Activated gamma-delta T cell (primary cell): ENCODE measurements at places on chromosomes 16 and 17.

DNA sequence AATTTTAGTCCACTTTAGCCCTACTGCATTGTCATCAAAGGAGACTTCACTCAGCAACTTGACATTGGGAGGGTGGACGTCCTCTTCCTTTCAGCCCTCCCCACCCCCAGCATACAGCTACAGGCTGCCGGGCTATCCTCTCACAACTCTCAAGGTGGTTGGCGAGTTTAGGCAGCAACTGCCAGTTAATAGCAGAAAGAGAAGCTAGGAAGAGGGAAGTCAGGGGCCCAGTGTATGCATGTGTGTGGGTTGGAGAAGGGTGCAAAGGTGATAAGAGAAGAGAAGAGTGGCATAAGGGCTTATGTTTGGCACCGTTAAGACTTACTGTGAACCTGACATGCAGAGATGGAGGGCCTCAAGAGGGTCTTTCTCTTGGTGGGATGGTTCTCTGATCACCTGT is 31.8 kb downstream of the CCL4 start:
- no peak for DNase-seq

- DNase-seq, result no peak
Measured at GRCh38 chr17:44217738-44218343, 1.6 kb downstream of the UBTF start.

DNA sequence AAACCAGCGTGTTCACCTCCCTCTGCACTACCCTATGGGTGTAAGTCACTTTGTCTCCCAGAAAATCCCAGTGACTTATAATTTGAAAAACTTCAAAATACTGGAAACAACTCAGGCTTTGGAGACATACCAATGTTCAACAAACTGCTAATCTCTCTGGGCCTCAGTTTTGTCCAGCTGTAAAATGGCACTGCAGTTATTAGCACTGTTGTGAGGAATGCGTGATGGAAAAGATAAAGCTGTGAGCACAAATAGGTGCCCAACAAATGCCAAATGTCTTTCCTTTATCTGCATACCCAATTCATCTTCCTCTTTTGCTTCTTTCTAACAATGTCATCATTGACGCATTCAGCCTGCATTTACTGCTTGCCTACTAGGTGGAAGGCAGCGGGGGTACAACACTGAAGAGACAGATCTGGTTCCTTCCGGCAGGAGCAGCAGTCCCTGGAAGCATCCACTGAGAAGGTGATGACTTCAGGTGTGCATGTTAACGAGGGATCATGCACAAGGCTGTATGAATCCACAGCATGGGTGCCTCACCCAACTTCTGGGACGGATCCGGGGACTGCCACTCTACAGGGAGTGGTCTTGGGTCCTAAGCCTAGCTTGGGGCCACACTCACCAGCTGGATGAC is 63.4 kb downstream of the CYTH1 start:
- no peak for DNase-seq

DNA sequence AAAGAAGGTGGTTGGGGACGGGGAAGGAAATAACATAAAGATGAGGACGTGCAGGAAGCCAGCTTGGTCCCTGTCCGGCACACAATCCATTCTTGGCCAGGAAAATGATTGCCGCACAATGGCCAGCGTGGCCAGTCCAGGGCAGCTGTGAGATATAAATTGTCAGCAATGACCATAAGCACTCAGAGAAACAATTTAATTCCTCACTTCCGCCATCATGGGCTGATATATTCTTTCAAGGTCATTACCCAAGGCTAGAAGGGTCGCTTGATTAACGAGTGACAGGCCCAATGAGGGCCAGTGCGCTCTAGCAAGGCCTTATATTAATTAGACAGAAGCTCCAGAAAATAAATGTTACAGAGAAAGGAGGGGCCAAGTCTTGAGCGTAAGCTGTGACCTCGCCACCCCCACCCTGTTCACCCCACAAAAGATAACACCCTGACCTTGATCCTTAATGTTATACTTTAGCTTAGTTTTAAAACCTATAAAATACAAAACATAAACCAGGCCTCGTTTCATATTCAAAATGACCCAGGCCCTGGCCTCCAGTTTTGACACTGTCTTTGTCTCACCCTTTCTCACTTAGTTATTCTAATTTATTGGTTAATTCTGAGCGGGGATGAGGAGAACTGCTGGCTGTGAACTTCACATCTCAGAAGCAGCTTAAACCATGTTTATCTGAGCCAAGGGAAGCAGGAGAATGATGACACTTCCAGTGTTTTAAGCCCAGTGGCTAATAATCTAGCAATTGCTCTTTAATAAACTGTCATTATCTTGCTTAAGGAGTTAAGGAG is 478.3 kb upstream of the ZFHX3 start:
- DNase-seq, result no peak

DNA sequence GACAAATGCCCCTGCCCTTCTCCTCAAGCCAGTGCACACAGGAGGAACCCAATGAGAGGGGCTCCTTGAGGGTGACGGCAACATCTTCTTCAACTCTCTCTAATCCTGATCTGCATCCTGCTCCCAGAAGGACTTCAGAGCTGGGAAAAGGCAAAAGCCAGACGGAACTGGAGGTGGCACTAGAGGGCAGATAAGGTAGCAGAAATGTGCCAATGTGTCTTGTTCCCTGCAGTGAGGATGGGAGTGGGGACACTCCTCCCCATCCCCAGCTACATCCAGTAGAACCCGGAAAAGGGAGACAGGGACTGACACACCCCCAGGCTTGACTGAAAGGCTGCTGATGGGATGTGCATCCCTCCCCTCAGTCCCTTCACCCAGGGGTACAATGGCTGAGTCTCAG is 28.5 kb downstream of the SRCIN1 start:
- no peak for DNase-seq

DNA sequence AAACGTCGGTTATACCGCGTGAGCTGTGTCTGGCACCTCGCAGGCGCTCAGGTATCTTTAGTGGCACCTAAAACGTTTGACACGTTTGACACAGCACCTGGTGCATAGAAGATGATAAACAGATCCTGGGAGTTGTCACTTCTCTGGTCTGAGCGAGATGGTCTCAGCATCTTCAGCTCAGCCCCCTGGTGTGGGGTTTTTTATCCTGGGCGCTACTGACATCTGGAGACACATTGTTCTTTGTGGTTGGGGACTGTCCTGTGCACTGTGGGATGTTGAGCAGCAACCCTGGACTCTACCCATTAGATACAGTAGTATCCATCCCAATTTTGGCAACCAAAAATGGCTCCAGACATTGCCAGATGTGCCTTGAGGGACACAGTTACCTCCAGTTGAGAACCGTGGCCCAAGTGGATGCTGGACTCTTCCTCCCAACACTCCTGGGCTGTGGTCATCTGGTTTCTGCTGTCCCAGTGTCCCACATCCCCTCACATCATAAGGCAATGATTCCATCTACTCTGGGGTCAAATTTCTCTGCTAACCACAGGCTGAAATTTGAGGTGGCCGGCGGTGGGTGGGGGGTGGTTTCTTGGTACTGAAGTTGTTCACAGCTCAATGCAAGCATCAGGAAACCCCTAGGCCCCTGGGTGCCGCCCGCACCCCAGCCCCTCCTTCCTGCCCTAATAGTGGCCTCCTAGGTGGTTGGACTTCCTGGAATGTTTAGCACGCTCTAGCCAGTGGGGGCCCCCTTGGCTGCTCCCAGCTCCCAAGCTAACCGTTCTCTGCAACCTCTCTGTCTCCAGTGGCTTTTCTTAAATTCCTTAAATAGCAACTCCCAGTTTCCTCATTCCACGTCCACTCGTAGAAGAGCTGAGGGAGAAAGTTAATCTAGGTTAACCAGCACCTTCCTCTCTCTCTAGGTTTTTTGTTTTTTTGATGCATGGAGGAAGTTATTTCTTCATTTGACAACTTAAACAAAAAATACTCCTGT is 124.8 kb downstream of the ABCC1 start:
- DNase-seq, result no peak

DNA sequence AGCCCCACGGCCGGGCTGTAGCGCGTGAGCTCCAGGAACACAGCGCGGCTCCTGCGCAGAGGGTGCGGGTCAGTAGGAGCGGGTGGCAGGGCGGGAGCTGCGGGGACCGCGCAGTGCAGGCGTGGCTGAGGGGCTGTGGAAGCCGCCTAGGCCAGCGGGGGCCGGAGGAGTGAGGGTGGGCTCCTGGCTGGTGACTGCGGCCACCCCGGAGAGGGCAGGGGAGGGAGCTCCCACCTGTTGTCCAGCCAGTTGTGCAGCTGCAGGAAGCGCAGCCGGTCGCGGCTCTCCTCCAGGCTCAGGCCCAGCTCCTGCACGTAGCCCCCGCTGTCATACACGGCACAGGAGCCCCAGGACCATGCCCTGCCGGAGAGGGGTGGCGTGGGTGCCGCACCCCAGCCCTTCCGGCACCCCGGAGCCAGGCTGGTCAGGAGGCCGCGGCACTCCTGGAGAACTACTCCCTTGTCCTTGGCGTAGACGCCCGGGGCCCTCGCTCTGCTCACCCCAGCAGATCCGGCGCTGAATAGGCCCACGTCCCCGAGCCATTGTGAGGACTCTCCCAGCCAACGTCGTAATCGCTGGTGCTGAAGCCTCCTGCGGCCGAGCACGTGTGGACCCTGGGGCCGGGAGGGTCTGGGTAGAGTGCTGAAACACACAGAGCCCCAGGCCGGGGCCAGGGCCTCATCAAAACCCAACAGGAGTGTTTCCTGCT is 43.9 kb downstream of the TSC2 start:
- no peak for DNase-seq

- DNase-seq, result no peak
Measured at GRCh38 chr17:75124041-75124818, 7.3 kb downstream of the NT5C start.

DNA sequence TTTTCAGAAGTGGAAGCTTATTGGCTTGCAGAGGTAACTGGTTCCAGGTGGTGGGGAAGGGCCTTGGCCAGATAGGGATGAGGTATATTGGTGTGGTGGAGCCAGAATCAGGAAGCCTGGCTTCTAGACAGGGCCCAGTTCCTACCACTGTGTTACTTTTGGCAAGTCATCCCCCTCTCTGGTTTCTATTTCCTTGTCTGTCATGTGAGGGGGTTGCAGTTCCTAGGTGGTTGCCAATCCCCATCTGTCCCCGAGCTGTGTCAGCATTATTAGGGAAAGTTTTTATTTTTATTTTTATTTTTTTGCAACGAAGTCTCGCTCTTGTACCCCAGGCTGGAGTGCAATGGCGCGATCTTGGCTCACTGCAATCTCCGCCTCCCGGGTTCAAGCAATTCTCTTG is 3.0 kb downstream of the SMCR8 start:
- DNase-seq, result no peak
